Calu3 (cell line): ENCODE measurements at places on chromosomes 7 and 10. TPM values are rescaled to one million over a fixed set of nuclear protein-coding genes. Genes with fewer than 3 reads are reported as not detected.

GRCh38 chr10:123357421-123357930 lies 203.3 kb downstream of the BUB3 start:
- no peak for DNase-seq

- DNase-seq: peak; percentile 62
Observed at GRCh38 chr7:19772841-19773760, at the start of gene TMEM196. Gene TMEM196 (minus strand): TSS chr7:19773617. CDS start chr7:19772696, 921 bp downstream.

GRCh38 chr7:150875791-150876190 lies 23.5 kb downstream of the AOC1 start:
- no peak for DNase-seq

GRCh38 chr7:135257-135653 lies 57.1 kb upstream of the FAM20C start:
- no peak for DNase-seq

DNA sequence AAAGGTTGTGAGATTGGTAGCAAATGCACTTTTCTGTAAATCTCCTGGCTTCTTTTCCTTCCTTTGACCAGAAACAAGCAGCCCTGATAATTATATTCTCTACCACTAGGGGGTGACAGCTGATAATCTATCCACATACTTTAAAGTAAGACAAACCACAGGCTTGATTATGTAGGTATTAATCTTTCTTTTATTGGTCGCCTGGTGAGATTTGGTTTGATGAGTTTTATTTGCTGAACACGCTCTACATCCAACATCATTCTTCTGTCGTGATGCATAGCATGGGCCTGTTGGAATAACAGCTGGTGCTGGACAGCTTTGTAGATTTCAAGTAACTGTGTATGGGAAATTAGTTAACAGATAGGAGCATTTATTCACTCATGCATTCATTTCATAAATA lies 63.5 kb downstream of the ZNF365 start:
- peak; percentile 59 for DNase-seq

DNA sequence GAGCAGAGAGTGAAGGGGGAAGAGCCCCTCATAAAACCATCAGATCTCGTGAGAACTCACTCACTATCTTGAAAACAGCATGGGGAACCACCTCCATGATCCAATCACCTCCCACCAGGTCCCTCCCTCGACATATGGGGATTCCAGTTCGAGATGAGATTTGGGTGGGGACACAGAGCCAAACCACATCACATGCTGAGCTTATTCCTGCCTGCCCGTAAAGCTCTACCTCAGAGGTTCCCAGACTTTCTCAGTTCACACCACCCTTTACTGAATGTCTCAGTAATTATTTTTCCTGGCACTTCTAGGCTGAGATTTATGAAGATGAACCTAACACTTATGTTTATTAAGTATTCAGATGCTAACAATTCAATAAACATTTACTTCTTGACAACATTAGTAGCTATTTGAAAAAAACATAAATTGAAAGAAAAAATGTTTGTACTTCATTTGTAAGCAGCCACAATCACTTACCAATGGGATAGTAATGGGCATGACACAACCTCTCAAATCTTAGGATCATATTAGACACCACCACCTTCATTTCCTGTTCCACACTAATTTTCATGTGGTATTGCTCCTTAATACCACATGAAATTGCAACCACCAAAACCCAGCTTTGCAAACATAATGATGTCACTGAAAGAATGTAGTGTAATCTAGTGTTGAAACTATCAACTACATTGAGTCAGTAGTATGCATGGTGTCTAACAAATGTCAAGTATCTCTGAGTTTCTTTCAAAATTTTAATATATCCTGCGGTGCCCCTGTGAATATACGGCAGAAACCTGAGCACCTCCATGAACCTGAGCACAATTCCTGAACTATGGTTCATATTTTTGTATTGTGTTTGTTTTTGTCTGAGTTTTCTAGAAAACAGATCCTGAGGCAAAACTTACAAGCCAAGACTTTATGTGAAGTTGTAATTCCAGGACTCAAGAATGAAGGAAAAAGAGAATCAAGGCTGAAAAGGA lies 4.5 kb upstream of the DGKI start:
- DNase-seq: no peak

- no peak for DNase-seq
Observed at GRCh38 chr7:940599-941408, 13.7 kb downstream of the ADAP1 start.

DNA sequence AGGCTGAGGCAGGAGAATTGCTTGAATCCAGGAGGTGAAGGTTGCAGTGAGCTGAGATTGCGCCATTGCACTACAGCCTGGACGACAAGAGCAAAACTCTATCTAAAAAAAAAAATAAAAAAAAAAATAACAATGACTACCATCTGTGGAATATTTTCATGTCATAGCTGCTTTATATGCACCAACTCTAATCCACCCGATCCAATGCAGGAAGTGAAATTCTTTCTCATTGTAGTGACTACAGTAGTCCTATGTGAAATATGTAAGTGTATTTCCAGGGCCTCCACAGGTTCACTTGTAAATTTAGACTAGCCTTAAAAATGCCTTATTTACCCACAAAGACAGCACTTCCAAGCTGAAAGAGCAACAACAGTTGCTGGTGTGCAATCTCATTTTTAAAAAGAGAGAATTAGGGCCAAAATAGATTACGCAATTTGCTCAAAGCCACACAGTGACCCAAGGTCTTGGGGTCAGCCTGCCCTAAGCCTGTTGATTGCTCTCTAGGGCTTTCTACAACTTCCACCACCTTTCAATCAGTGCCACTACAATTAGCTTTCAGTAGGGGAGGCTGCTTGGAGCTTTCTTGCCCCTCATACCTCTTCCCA lies 25.8 kb upstream of the EGFR start:
- DNase-seq: no peak

DNA sequence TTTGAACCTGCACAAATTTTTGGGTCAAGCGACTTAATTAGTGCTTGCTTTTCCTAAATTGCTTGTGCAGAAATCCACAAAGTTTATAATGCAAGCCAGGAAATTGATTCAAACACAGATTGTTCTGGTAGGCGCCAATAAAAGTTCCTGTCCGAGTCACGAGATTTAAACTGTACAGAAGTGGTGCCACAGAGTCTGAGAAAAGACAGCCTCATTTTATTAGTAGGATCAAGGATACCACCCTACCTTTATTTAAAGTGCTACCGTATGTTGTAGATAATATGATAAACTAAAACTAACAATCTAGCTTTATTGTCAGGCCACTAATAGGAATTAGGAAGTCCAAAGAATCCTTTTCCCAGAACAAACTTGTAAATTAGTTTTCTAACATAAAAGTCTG lies 696.7 kb downstream of the TNS3 start:
- DNase-seq: no peak

The SH2D4B gene
- 0.24 TPM in 1 of 2 replicates, not detected in the other for total RNA-seq

The DNAH11 gene
- total RNA-seq: 1.6 and 1.9 TPM in 2 replicates

The ITGB8 gene
- total RNA-seq: 157 and 183 TPM in 2 replicates

The OPALIN gene
- total RNA-seq: not detected in 2 replicates

The BCCIP gene
- total RNA-seq: 49.3 and 52.2 TPM in 2 replicates
